ENCODE measurements at places on chromosomes 7 and 10. TPM values are rescaled to one million over a fixed set of nuclear protein-coding genes. Genes with fewer than 3 reads are reported as not detected.

DNA sequence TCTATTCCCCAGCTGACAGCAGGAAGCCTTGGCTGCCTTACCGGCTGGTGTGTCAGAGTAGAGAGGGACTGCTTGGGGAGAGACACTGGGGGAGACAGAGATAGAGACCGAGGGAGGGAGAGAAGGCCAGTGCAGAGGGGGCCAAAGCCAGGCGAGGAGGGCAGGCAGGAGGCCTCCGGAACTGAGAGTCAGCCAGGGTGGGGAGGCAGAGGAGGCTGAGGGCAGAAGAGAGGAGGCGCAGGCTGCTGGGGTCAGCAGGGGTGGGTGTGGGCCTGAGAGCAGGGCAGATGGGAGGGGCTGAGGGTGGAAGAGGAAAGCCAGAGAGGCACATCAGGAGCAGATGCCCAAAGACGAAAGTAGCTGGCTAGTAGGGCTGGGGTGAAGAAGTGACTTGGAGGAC is 57.2 kb upstream of the PAX2 start:
- no peak for DNase-seq

ADO gene
- 20.6 TPM for total RNA-seq

DNA sequence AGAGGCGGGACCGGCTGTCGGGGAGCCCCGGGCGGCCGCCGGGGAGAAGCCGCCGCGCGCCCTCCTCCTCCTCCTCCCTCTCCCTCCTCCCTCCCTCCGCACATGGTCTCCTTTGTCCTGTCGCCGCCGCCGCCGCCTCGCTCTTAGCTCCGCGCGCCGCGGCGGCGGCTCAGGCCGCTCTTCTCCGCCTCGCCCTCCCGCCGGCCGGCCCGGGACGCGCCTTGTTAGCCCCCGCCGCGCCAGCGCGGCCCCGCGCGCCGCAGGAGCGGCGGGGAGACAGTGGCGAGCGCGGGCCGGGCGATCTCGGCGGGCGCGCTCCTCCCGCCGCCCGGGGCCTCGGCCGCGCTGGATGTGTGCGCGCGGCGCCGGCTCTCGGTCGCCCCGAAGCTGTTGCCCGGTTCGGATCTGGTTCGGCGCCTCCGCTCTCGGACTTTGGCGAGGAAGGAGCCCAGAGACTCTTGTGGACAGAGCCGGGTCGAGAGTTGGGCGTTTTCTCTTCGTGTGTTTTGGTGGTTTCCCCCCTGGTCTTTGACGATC is 437.4 kb upstream of the GALNT17 start:
- peak; percentile 54 for DNase-seq

- no peak for DNase-seq
Measured at GRCh38 chr7:119640326-119640725, 632.6 kb upstream of the KCND2 start.

DNA sequence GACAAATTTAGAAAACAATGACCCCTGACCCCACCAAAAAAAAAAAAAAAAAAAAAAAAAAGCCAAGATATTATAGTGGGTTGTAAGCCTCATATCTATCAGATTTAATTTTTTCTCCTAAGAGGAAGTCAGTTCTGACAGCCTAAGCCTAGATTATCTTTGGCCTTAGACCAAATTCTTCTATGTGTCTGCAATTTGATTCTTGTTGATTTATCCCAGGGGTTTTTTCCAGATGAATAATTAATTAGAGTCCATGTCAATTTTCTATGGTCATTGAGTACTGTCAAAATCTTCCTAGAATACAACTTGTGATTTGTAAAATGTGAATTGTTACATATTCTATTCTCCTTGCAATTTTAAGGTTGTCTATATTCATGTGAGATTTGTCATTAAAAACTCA is 151.6 kb upstream of the CACNA2D1 start:
- no peak for DNase-seq

PAPOLB gene
- total RNA-seq, result under 0.01 TPM

CASP7 gene
- 28.9 TPM for total RNA-seq

ZNF775 gene
- 9.6 TPM for total RNA-seq

TNS3 gene
- 52.6 TPM for total RNA-seq

ADRA2A gene
- under 0.01 TPM for total RNA-seq

SPDYE5 gene
- total RNA-seq, result not detected

DNA sequence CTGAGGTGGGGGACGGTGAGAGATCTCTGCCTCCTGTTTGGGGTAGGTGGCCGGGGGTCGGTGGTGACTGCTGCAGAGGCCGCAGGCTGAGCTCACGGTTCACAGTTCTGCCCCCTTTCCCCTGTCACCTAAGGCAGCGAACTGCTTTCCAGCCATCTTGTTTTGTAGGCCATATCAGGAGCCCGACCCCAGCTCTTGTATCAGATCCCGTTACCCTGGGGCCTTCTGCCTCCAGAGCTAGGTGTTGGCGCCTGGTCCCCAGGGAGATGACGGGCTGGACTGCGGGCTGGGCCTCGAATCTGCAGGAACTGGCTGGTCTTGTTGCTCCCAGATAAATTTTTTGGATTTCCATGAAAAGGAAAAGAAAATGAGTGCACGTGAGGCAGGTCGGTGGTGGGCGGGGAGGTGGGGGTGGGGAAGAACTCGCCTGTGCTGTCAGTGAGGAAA is 183.0 kb downstream of the DNAJB6 start:
- DNase-seq, result no peak

EPO gene
- not detected for total RNA-seq

DNA sequence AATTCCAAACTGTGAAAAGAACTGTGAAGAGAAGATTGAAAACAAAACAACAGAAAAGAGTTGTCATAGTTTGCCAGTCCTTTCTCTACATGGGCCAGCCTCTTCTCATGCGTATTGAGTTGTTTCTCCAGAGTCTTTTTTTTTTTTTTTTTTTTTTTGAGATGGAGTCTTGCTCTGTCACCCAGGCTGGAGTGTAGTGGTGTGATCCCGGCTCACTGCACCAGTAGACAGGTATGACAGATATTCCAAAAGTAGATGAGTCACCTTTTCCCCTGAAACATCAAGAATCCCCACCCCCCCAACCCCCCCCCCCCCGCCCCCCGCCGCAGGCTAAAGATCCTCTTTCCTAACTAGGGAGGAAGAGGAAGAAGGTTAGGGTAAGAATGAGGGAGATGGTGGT is 15.6 kb upstream of the KMT2C start:
- DNase-seq, result no peak

ATRNL1 gene
- 0.33 TPM for total RNA-seq

DNA sequence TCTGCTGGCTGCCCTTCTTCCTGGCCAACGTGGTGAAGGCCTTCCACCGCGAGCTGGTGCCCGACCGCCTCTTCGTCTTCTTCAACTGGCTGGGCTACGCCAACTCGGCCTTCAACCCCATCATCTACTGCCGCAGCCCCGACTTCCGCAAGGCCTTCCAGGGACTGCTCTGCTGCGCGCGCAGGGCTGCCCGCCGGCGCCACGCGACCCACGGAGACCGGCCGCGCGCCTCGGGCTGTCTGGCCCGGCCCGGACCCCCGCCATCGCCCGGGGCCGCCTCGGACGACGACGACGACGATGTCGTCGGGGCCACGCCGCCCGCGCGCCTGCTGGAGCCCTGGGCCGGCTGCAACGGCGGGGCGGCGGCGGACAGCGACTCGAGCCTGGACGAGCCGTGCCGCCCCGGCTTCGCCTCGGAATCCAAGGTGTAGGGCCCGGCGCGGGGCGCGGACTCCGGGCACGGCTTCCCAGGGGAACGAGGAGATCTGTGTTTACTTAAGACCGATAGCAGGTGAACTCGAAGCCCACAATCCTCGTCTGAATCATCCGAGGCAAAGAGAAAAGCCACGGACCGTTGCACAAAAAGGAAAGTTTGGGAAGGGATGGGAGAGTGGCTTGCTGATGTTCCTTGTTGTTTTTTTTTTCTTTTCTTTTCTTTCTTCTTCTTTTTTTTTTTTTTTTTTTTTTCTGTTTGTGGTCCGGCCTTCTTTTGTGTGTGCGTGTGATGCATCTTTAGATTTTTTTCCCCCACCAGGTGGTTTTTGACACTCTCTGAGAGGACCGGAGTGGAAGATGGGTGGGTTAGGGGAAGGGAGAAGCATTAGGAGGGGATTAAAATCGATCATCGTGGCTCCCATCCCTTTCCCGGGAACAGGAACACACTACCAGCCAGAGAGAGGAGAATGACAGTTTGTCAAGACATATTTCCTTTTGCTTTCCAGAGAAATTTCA is 1.7 kb downstream of the ADRB1 start:
- DNase-seq, result no peak

DNA sequence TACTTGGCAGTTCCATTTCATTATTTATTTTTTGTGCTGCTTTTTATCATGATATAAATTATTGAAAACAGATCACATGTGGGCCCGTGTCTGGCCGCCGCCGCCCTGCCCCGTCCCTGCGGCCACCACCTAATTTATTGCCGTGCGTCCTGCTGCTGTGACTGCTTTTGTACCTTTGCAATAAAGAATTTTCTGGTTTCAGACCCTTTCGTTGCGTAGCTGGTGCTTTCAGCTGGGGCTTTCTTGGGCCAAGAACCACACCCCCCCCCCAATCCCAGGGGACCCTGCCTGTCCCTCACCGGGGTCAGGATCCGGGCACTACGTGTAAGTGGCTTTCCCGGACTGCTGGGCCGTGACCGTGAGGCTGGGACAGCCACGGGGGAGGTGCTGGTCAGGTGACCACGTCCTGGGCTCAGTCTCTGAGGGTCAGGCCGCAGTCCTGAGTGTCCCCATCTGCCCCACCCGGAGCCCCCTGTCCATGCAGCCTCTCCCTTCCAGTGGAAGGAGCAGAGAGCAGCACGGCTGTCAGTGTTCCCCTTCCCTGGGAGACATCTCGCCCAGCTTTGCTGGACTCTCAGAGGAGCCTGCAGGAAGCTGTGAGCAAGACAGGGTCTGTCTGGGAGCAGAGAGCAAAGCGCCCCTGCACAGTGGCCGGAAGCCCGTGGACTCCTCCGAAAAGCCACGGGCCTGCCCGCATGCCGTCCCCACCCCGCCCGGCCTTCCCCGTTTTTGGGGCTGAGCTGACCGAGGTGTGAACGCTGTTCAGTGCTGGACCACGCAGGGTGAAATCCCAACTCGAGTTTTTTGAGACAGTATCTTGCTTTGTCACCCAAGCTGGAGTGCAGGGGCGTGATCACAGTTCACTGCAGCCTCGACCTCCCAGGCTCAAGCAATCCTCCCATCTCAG is 12.6 kb downstream of the MAFK start:
- no peak for DNase-seq

DNA sequence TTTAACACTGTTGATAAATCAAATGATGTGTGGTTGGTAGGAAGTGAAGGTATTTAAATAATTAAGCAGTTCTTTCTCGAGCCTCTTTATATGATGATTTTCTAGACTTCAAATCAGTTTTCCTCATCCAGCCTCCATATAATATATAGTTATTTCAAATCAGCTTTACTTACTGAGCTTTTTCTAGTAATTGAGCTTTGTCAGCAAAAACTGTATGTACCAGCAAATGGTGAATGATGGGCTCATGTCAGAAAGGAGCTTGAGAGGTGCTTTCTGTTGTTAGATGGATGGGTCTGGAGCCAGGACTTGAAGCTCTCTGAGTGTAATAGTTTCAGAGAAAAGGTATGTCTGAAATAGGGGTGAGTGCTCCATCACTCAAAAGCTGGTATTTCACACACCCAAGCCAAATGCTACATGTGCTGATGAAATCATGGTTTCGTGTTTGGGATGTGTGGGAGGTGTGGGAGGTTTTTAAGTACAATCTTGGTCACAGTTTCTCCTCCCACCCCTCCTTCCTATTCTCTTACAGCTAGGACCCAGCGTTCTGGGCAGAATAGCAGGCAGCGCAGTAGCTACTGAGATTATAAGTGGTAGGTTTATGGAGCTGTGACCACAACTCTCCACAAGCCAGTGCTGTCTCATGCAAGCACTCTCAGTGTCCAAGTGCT is 55.8 kb downstream of the LRMDA start:
- DNase-seq, result no peak

DNA sequence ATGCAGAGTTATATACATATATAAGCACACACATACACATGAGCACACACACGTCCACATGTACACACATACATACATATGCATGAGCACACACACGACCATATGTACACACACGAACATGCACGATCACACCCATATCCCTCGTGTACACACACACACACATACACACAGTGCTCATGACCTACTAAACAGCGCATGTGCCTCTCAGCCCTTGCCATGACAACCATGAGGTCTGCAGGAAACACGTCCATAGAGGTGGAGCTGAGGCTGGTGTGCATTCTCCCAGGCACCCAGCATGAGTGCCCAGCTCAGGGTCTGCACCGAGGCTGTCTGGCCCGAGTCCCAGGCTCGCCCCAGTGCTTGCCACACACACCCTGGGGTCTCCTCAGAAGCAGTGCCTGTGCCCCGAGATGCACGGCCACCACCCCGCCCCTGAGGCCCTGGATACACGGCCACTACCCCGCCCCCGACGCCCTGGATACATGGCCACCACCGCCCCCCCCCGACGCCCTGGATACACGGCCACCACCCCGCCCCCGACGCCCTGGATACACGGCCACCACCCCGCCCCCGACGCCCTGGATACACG is 529.6 kb downstream of the DNAJB6 start:
- no peak for DNase-seq

GRCh38 chr7:24908166-24908565 is 71.8 kb downstream of the OSBPL3 start:
- DNase-seq, result no peak

- DNase-seq, result no peak
Measured at GRCh38 chr10:132752378-132752777, 33.6 kb downstream of the NKX6-2 start.

DNA sequence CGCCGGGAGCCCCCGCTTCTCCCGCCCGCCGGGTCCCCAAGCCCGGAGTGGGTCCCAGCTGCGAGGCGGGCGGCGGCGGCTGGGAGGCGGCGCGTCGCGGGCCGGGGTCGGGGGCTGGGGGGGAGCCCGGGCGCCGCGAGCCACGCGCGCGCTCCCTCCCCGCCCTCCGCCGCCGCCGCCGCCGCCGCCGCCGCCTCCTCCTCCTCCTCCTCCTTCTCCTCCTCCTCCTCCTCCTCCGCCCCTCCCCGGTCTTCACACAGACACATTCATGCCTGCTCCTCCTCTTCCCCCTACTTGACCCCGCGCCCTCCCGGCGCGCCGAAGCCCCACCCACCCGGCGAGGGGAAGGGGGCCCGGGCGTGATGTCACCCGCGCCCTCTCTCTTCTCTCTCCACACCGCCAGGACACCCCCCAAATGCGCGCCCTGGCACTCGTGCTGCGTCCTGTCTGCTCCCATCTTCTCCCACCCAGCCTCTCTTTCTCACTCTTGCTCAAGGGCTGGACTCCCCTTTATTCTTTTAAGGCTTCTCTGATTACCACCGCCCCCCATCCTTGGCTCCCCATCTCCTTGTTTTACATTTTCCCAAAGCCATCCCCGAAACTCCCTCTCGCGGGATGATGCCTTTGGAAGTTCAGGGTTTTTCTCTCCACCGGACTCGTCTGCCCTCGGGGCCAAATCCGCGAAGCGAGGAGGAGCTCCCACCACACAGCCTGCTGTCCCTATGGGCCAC is 967 bp upstream of the GLI3 start:
- DNase-seq, result peak; percentile 69

UPK3B gene
- under 0.01 TPM for total RNA-seq

GARIN1A gene
- 1.5 TPM for total RNA-seq

DNA sequence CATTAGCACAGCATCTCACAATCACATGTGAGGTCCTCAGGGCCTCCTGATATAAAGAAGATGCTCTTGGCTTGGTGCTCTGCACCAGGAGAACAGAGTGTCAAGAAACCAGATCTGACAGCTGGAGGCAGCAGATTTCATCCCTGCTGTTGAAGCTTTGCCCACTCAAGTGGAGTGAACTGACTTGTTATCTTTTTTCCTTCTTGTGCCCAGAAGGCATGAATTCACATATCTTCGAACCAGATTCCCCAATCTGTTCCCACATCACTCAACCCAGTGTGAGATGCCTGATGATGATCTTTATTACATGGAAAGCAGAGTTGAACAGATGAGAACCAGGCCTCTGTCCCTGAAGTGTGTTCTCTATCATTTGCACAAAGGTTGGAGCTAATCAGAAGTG is 521.0 kb downstream of the SORCS1 start:
- no peak for DNase-seq

GRCh38 chr7:9148687-9149086 is 715.3 kb downstream of the NXPH1 start:
- DNase-seq, result no peak
